ENCODE measurements at places on chromosomes 13 and 19.

GRCh38 chr13:110377826-110378201 lies 70.7 kb downstream of the COL4A2 start:
- no peak for DNase-seq

- DNase-seq = peak; percentile 52
Measured at GRCh38 chr19:58218899-58219298, 9.8 kb upstream of the ZNF544 start.

DNA sequence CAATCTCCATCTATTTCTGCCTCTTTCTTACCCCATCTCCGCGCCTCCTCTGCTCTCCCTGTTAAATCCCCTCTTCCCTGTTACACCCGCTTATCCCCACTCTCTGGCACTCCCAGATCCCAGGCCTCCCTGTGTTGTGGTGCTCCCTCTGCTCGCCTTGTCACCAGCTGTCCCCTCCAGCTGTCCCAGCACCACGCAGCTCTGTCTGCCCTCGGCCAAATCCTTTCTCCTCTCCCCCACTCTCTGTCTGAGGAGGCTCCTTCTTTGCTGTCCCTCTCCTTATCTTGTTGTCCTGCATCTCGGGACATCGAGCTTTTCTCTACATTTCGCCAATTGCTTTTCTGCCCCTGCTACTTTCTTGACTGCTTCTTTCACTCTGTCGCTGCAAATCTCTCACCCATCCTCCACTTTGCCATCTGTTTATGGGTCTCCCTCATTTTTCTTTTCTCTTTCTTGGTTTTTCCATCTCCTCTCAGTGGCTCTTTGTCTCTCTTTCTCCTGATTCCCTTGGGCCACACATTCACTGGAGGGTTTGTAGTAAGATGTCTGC lies 941 bp downstream of the ZNF160 start:
- DNase-seq = no peak

DNA sequence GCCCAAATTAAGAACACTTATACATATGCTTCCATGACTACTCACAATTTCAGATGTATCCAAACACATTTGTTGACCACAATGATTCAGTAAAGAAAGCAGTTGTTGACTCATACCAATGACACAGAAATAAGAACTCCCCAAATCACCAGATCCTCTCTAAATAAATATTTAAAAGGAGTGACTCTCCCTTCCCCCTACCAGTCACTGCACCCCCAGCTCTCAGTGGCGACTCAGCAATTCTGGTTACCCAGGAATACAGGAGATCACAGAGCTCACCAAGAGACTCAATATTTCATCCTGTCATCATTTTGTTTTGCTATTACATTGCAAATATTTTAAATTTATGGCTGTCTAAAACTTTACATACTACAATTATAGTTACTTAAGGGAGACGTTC lies 131.5 kb downstream of the RGCC start:
- peak; percentile 42 for DNase-seq

DNA sequence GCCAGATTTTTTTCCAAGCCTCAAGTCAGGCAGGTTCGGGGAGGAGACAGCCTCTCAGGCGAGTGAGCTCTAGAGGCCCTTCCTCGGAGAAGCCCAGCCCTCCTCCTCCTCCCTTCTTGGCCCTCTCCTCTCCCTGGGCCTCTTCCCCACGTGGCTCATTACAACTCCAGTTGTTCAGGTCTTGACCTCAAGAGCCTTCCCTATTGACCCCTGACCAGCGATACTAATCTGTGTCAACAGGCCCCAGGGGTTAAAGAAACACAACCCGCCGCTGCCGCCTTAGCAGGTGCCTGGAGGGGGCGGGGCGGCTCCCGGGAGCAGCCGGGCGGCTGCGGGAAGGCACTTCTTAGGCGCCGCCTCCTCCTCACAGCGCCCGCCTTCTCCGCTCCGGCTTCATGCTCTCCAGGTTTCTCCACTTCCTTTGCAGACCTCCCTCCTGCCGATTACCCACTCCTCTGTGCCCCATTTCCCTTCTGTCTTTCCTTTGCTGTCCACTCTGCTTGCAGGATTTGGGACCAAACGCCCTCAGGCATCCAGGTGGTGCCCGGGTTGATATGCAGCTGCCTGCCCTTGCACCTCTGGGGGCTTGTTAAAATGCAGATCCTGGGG lies 51.0 kb downstream of the LYL1 start:
- DNase-seq = peak; percentile 65

DNA sequence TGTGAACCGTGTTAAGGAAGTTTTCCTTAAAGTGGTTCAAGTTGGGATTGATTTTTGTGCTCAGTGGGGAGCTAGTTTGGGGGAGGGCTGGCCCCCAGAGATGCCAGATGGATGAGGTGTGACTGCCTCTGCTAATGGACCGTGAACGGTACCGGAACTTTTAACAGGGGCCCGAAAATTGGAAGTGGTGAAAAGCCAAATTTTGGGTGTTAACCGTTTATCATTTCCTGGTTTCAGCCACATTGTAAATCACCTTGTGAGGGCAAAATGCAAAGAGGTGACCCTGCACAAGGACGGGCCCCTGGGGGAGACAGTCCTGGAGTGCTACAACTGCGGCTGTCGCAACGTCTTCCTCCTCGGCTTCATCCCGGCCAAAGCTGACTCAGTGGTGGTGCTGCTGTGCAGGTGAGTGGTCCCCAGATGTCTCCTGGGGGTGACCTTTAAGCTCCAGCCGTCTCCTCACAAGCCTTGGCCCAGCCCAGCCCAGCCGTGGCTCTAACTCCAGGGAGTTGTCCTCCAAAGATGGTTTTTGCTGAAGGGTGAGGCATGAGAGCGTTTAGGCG lies 18.2 kb downstream of the UPF1 start:
- no peak for DNase-seq

DNA sequence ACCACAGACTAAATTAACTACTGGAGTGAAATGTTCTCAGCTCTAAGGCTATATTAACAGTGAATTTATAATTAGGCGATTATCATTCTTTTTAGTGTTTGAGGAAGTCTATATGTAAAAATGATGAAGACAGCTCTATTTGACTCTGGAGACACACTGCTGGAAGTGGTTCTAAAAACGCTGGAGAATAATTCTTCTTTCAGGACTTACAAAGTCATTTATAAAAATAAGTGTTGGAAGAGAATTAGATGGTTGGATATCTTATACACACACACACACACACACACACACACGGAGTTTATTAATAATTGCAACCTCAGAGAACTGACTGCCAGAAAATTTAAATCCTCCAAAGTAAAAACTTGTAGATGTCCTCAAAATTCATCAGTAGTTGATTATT lies 1171.3 kb downstream of the EFNB2 start:
- DNase-seq = no peak

DNA sequence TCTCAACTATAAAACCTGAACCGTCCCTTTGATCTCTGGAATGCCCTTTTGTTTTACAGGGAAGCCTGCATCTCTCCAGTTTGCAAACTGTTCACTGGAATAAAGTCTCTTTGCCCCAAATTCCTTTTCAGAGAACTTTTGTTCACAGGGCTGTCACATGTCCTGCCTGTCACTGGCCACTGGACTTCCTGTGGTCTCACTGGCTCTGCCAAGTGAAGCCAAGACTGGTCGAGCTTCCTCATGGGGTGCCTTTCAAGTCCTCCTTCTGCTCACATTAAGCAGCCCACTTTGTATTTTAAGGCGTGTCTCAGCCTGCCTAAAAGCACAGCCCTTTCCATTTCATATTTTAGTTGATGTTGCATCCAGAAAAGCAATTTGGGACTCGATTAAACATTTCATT lies 215.7 kb downstream of the KATNAL1 start:
- no peak for DNase-seq

- DNase-seq = no peak
Measured at GRCh38 chr13:33188093-33188882, 97.3 kb downstream of the STARD13 start.

- no peak for DNase-seq
Measured at GRCh38 chr19:33132021-33132420, at the start of gene WDR88. Gene WDR88 (plus strand): TSS chr19:33132114. CDS start chr19:33132170, 56 bp downstream.

DNA sequence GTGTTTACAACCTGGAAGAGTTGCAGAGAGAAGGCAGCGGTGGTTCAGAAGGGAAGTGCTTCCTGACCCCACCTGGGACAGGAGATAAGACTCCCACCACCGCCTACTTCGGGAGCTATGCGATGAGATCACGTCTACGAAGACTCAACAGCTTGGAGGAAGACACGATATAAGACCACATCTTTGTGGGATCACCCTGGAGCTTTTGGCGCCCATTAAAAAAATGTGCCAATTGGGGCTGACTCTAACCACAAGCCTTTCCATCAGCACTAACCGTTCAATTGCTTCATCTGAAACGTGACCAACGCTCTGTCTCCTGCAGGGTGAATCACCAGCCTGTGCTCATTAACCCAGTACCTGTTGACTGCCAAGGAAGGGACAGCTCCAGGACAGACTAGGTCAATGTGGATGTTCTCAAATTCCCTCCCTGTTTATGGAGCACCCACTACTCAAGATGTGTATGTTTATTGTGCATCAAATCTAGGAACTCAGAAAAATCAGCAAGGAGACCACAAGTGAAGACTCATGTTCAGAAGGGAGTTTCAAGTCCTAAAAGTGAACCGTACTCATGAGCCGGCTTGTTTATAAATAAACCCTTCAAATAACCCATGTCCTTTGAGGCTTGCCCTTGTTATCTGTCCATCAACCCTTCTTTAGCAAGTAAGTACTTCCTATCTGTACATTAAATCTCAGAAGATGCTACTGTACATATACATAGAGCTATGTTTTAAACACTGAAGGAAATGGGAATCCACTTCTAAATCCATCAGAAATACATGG lies 67.5 kb downstream of the LATS2 start:
- DNase-seq = no peak

GRCh38 chr13:35648201-35648600 lies 171.7 kb upstream of the MAB21L1 start:
- DNase-seq = no peak

GRCh38 chr13:21616880-21617279 lies 12.9 kb upstream of the MICU2 start:
- DNase-seq = no peak

DNA sequence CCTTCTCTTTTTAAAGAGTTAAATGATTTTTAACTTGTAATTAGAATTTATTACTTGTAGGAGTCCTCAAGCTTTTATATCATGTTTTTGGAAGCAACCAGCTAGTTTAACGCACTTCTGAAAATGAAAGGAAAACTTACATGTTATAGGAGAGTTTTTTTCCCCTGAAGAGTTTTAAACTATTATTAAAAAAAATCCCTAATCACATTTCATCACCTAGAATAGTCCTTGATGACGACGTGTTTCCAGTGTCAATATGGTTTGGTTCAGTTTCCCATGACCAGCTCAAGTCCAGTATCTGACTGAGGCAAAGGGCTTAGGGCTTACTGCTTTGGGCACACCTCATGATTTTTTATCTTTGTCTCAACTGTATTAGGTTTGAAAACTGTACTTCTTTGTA lies 36.0 kb downstream of the URI1 start:
- DNase-seq = no peak

- peak; percentile 63 for DNase-seq
Measured at GRCh38 chr13:73715114-73715910, 418.9 kb downstream of the KLF12 start.

DNA sequence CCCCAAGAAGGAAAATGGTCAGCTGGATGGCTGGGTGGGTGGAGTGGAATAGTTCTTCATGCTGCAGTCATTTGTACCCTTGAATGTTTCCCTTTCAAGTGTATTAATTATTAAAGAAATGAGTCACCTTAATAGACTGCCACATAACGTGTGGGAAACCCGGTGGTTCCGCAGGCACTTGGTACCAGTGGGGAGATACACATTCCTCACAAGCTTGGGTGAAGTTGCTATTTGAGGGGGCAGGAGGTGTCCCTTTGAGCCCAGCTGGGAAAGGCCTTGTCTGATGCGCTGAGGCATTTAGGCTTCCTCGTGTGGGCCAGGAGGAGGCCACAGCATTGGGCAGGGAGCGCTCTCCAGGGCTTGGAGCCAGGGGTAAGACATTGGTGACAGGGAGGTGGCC lies 57.7 kb downstream of the ATP8A2 start:
- no peak for DNase-seq

- peak; percentile 54 for DNase-seq
Measured at GRCh38 chr13:114115191-114115671, 17.2 kb downstream of the RASA3 start.

DNA sequence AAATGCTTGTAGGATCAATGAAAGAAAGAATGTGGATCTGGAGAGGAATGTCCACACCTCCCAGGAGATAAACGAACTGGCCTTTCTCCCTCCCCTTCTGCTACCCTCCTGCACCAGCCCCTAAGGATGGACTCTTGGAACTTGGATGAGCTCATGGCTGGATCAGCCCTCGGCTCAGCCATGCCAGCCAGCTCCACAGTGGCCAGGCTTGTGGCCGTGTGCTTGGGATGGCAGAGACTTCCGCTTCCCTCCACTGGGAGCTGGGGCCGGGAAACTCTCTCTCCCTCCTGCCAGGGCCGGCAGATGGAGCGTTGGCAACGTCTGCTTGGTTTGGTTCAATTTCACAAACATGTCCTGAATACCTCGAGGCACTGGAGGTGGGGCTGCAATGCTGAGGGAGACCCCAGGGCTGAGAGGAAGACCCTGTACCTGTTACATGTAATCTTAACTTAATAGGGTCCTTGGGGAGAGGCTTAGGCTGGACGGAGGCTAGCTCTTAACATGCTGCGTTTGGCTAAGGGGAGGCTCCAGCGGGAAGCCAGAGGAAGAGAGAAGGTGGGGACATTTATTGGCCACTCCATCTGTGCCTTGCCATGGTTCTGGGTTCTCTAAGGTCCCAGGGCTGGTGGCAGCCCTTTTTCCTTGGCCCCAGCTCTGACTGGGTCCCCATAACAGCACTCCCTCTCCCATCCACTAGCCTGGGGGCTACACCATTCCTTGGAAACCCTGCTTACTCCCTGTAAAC lies 152.5 kb downstream of the IER2 start:
- no peak for DNase-seq

DNA sequence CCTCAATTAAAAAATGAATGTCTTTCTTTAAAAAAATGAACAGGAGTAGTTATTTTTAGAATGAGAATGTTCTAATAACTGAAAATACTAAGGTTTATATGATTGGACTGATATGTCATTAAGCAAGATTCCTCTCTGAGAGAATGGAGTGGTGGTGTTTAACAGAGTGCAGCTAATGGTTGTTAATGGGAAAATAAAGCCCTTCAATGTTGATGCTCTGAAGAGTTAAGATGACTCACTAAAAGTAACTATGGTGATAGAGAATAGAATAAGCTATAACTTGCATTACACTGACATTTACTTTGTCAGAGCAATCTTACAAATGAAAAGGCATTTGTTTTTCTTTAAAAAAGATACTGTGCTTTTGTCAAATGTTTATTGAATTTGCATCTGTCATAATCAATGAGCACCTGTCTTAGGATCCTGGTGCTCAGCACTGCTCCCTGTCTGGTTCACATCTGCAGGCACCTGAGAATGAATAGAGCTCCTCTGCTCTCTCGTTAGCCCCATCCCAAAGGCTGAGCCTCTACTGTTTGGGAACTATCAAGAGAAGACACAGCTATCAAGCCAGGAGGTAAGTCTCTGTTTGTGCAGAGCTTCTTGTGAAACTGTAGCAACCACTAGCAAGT lies 15.1 kb downstream of the PABPC3 start:
- no peak for DNase-seq

DNA sequence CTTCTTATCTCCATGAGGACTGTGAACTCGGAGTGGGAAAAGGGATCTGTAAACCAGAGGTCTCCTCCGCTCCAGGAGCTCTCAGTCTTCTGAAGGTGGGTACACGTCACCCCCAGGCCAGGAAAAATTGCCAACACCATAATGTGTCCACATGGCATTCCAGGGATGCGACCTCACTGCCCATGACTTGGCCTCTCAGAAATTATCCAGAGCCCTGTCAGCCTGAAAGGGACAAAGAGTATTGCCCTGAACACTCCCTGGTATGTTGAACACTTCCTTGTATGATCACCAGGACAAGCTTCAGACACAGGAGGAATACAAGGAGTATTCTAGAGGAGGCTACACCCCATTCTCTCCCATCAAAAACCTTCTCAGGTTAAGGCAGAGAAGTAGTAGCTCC lies 81.0 kb upstream of the SLC7A1 start:
- DNase-seq = no peak

Measured in stimulated activated CD4-positive, alpha-beta T cell treated with anti-CD3 and anti-CD28 coated beads, Interleukin-15, amount 100 ng/mL, for 24 hours (primary cell).